CD14-positive monocyte (primary cell): ENCODE measurements at places on chromosomes 13 and 19. TPM values are rescaled to one million over a fixed set of nuclear protein-coding genes. Genes with fewer than 3 reads are reported as not detected.

GRCh38 chr19:51739466-51740213 is 12.0 kb downstream of the FPR1 start:
- peak; percentile 46 for DNase-seq

DNA sequence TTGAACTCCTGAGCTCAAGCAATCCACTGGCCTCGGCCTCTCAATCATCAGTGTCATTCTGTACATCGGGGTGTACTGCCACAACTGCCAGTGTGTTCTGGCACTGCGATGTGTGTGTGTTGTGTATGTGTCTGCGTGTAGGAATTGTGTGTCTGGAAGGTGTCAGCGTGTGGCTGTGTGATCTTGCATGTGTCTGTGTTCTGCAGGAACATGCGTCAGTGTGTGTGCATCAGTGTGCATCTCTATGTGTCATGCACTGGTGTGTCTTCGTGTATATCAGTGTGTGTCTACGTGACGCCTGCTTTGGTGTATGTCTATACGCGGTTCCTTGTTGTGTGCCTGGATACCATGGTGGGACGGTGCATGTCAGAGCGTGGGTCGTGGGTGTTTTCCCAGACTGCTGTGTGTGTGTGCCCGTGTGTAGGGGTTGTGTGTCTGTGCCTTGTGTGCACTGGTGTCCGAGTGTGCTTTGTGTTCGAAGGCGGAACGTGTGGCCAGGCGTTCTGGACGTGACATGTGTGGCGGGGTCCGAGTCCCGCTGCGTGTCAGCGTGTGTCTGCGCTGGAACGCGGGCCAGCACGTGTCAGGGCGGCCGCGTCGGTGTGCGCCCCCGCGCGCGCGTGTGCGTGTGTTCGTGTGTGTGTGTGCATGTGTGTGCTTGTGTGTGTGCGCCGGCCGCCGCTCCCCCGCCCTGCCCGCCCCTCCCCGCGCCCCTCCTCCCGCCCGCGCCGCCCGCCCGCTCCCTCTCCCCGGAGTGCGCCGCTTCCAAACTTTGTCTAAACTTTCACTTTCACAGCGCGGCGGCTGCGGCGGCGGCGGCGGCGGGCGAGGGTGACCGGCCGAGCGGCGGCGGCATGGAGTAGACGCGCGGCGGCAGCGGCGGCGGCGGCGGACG is at the start of gene NFIX:
Gene NFIX (plus strand): TSS at position 775 of the 895 bp plus-strand sequence. CDS start 363 bp downstream, outside the sequence.
- DNase-seq: no peak

DNA sequence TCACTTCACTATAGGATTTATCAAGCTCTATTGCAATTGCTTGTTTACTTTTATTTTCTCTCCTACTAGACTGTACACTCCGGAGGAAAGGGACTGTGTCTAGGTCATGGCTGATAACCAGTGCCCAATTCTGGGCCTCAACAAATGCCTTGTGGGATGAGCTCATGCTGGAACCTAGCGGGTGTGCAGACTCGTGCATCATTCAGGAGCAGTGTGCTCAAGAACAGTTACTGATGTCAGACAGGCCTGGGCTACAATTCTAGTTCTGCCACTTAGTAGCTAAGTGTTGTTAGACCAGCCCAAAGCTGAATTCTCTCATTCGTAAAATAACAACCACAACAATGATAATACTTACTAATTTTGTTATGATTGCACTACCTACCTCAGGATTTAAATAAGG is 95.4 kb downstream of the CYSLTR2 start:
- DNase-seq: no peak

The RGL3 gene
- not detected for polyA plus RNA-seq

DNA sequence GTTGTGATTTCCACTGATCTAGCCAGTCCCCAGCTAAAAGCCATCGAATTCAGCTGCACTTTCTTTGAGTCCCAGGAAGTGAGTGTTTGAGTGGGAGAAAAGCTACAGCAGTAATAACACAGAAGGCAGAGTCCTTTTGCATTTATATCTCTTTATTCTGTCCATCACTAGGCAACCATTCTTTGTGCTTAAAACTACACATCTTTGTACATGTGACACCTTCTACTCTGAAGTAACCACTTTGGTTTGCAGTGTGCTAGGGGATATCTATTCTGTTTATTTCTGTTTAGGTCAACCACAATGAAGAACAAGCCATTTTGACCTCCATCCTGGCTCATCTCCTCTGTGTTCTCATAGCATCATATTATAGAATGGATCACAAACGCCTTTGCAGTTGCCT is 226.0 kb upstream of the SERP2 start:
- no peak for DNase-seq

GRCh38 chr19:50252111-50252886 is 48.9 kb downstream of the MYH14 start:
- peak; percentile 10 for DNase-seq

The ZNF540 gene
- not detected for polyA plus RNA-seq

The LILRA6 gene
- polyA plus RNA-seq: 143 TPM

The LENG9 gene
- polyA plus RNA-seq: 2.0 and 3.5 TPM in 2 replicates

DNA sequence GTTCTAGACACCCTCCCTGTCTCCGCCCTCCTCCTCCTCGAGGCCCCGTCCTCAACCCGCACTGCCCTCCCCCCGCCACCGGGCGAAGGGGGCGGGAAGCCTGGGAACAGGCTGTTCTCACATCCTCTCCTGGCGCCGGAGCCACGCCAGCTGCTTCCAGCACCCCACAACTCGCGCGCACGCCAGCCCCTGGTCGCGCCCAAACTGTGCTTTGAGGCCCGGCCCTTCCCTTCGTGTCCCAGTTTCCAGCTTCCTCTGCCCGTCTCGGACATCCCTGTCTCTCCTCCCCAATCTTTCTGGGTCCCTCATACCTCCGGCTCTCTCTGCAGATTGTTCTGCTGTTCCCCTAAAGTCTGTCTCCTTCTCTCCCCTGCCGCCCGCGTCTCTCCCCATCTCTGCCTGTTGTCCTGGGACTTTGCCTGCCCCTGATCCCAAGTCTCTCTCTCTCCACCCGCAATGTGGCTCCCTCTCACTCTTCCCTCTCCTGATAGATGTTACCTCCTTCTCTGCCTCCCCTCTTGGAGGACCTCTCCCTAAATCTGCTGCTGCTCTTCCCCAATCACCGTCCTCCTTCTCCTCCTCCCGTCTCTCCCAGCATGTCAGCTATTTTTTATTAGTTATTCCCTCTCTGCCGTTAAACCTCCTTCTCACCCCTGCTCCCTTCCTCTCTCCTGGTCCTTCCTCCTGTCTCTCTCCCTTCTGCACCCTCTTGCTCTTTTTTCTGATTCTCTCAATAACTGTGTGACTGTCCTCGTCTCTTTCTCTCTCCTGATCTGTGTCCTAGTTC is 14.2 kb downstream of the DPF1 start:
- DNase-seq: no peak

The S1PR5 gene
- 0.46 TPM for polyA plus RNA-seq

DNA sequence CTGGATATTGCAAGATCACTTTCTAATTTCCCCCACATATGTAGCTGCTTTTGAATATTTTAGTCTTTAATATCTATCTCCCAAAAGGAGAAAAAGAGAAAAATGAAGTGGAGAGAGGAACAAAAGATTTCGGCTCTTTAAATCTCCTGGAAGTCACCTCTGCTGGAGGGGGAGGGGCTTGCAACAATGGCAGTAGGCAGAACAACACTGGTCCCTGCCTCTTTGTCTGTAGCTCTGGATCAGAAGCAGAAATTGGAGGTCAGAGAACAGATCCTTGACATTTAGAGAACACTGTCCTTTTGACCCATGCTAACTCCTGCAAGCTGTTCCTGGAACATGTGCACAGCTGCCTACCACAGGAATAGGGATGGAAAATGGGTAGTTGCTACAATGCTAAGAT is 86.7 kb upstream of the GPR12 start:
- DNase-seq: no peak

DNA sequence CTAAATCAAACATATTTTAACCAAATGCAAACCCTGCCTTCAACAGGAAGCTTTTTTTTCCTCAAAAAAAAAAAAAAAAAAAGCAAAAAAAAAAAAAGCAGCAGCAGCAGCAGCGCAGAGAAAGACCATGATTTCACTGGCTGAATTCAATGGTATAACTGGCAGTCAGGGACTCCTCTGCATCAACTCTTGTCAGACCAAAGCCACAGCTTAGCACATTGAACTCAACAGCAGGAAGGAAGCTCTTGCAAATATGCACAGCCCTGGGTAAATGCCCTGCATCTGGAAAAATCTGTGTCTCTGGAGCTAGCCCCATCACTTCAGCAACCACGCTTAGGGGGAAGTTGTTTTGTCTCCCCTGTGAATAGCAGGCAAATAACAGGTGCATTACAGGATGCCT is 17.6 kb upstream of the DHRS12 start:
- peak; percentile 40 for DNase-seq
